ENCODE measurements at places on chromosomes 1 and 21. TPM values are rescaled to one million over a fixed set of nuclear protein-coding genes. Genes with fewer than 3 reads are reported as not detected.

- DNase-seq: no peak
Observed at GRCh38 chr1:97986041-97987005, 65.5 kb upstream of the DPYD start.

The CDK18 gene
- total RNA-seq: 16.2 TPM

The KRTAP7-1 gene
- total RNA-seq: not detected

- peak; percentile 41 for DNase-seq
Observed at GRCh38 chr1:202365092-202365815, 16.8 kb downstream of the PPP1R12B start.

The FAM167B gene
- 3.6 TPM for total RNA-seq

The CLDN8 gene
- total RNA-seq: 8.9 TPM

The EXOSC10 gene
- 42.8 TPM for total RNA-seq

GRCh38 chr1:26413031-26413430 lies 2.4 kb downstream of the LIN28A start:
- no peak for DNase-seq

GRCh38 chr1:54968551-54968950 lies 11.9 kb upstream of the TMEM61 start:
- DNase-seq: no peak

The KCNJ15 gene
- 51.9 TPM for total RNA-seq

The FAM78B gene
- 4.0 TPM for total RNA-seq

DNA sequence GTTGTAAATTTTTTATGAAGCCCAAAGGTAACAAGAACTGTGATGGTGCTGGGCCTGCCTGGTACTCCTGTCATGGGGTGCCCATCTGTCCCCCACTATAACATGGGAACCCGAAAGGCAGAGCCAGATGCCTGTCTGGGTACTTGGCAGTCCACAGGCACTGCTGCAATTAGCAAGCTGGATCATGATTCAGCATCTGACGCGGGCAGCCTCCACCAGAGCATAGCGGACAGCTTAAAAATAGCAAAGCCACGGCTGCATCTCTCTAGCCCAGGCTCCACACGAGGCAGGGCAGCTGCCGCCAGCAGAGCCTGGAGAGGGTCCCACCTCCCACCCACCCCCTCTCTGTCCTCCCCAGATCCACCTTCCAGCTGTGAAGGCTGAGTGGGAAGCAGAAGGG lies 22.9 kb downstream of the SUSD4 start:
- DNase-seq: peak; percentile 22

The MFAP2 gene
- 12.1 TPM for total RNA-seq

- DNase-seq: peak; percentile 70
Observed at GRCh38 chr1:209895709-209896108, 42.3 kb upstream of the SYT14 start.

- DNase-seq: no peak
Observed at GRCh38 chr21:32099812-32100416, 178.9 kb downstream of the MIS18A start.

GRCh38 chr1:157584503-157584902 lies 13.4 kb downstream of the FCRL4 start:
- no peak for DNase-seq

The GREM2 gene
- total RNA-seq: 0.44 TPM

GRCh38 chr1:159854693-159855192 lies 7.7 kb downstream of the VSIG8 start:
- peak; percentile 92 for DNase-seq

DNA sequence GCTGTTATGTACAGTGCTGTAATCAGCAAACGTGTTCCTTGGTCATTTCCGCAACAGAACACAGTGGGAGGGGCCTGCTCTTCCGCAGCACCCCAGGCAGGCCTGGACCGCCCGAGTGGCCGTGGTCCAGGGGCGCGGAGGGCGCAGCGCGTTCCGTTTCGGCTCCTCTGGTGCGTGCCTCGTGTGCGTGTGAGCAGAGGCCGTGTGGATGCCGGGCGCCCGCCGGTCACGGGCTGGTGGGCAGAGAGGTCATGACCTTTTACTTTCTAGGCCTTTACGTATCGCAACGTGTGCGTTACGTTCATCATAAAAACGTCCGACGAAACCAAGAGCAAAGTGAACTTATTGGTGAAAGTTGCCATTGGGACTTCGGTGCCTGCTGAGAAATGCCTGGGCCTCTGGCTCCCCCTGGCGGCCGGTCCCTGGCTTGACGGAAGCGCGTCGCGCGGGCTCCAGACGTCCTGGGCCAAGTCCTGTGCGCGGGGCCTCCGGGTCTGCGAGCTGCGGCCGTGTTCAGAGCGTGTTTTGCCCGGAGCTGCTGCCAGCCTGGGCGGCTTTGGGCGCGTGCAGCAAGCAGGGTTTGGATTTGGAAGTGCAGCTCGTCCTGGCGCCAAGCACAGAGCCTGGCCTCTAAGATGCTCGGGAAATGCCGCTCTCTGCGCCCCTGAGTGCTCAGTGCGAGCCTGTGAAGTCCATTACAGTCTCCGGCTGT lies 34.4 kb downstream of the COL18A1 start:
- peak; percentile 83 for DNase-seq

The TEDDM1 gene
- not detected for total RNA-seq

The SH3D21 gene
- 25.1 TPM for total RNA-seq
